ENCODE measurements at places on chromosomes 4 and X. TPM values are rescaled to one million over a fixed set of nuclear protein-coding genes. Genes with fewer than 3 reads are reported as not detected.

- DNase-seq = peak; percentile 37
Measured at GRCh38 chrX:48696909-48697727, 584 bp downstream of the SUV39H1 start.

DNA sequence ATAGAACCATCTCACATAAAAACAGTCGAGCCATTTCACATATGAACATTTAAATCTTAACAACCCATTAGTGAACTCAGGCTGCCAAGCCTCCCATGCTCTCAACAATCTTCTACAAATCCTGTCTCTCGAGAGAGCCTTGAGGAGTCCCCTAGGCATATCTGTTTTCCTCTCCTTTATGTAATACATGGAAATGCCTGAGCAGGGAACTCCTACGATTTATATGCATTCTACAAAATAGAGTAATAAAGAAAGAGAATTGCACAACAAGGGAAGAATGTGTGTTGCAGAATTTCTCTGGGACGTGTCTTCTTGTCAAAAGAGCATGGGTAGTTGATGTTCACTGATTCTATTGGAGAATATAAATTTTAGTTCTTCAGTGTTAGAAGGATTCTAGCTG lies 101.8 kb upstream of the VCX2 start:
- DNase-seq = no peak

GRCh38 chrX:50638123-50638522 lies 167.5 kb upstream of the DGKK start:
- DNase-seq = no peak

- no peak for DNase-seq
Measured at GRCh38 chr4:103915224-103915869, 195.6 kb upstream of the TACR3 start.

DNA sequence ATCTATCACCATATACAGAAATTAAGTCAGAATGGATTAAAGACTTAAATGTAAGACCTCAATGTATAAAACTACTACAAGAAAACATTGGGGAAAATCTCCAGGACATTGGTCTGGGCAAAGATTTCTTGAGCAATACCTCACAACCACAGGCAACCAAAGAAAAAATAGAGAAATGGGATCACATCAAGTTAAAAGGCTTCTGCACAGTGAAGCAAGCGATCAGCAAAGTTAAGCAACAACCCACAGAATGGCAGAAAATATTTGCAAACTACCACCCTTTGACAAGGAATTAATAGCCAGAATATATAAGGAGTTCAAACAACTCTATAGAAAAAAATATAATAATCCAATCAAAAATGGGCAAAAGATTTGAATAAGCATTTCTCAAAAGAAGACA lies 236.9 kb upstream of the EMCN start:
- DNase-seq = no peak

DNA sequence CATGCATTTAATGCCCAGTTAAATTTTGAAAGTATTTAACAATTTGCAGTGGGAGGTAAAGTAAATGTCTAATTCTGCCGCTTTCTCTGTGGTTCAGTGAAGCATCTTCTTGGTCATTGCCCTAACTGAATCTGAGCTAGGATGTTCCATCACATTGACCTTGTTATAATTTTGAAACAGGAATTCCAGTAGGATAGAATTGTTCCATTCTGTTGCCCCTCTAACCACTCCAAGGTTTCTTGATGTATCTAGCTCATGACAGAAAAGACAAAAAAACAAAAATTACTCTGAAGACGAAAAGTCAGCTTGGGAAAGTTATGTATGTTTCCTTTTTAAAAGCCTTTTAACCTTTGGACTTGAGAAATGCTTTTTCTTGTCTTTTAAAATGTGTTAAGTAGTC lies 297.0 kb upstream of the FAT1 start:
- no peak for DNase-seq

DNA sequence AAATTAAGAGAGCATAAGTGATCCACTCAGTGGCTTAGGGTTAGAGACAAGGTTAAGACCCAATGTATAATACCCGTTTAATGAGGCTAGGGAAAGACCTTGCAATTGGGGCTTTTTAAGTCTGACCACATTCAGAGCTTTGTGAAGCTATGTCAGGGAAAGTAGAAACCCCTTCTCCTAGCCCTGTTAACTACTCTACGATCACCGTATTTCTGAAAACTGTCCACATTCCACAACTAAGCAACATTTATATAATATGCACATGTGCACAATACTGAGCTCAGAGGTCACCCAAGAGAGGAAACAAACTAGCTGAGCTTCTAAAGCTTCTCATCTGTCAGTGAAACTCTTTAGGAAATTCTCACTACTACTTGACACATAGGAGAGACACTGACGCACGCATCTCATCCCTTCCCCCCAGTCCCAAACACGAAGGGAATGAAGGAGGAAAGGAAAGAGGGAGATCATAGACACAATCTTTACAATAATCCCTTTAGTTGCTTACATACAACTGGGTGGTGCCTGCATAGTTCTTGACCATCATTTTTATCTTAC lies 56.2 kb downstream of the METTL14 start:
- no peak for DNase-seq

The ITM2A gene
- total RNA-seq = 13.7 TPM

The FABP2 gene
- 104 TPM for total RNA-seq
